ENCODE measurements at places on chromosomes 3 and 15. TPM values are rescaled to one million over a fixed set of nuclear protein-coding genes. Genes with fewer than 3 reads are reported as not detected.

Gene CCDC14
- total RNA-seq, result 34.6 TPM

Gene DPPA4
- total RNA-seq, result 83.0 TPM

Gene TM4SF4
- total RNA-seq, result not detected

Gene WDR93
- not detected for total RNA-seq

DNA sequence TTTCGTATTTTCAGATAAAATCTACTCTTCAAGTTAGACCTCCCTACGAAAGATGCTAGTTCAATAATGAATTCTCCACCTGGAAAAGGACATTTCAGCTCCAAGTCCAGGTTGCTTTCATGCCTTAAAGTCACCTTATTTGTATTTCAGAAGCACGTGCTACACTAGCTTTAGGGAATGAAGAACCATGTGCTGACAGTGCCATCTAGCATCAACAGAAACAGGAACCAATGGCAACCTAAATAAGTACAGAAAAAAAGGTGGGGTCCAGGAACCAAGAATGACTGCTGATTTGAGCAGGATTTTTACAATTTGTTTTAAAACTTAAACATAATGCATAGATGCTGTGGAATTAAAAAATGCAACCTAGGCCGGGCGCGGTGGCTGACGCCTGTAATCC lies 77.6 kb upstream of the SNRPN start:
- no peaks in the 10 kb centered on the region for H3K27me3 ChIP-seq
- no peaks in the 10 kb centered on the region for H3K36me3 ChIP-seq
- no peak overlapping the region for H3K4me3 ChIP-seq
- no peak for DNase-seq
- H3K4me1 ChIP-seq, result no peaks in the 10 kb centered on the region

- H3K36me3 ChIP-seq, result no peaks in the 10 kb centered on the region
- no peak overlapping the region for H3K27ac ChIP-seq
- DNase-seq, result no peak
- no peaks in the 10 kb centered on the region for H3K4me1 ChIP-seq
These were observed 8.2 kb downstream of the OSBPL11 start for GRCh38 chr3:125587039-125587648.

GRCh38 chr15:52392008-52392687 lies 96.5 kb upstream of the MYO5C start:
- no peak for DNase-seq
- H3K4me3 ChIP-seq, result no peak overlapping the region
- H3K36me3 ChIP-seq, result peaks cover 6% of the 10 kb centered on the region
- no peaks in the 10 kb centered on the region for H3K27me3 ChIP-seq
- H3K4me1 ChIP-seq, result no peaks in the 10 kb centered on the region

- H3K27ac ChIP-seq, result no peak overlapping the region
- peak; percentile 43 for DNase-seq
- H3K4me3 ChIP-seq, result peak overlapping the region; percentile 60
- peaks cover 9% of the 10 kb centered on the region for H3K4me1 ChIP-seq
- H3K36me3 ChIP-seq, result no peaks in the 10 kb centered on the region
These were observed 317.3 kb downstream of the FGF12 start for GRCh38 chr3:192409838-192410683.

- no peak overlapping the region for H3K27ac ChIP-seq
- H3K4me1 ChIP-seq, result no peaks in the 10 kb centered on the region
- H3K4me3 ChIP-seq, result no peak overlapping the region
- H3K36me3 ChIP-seq, result no peaks in the 10 kb centered on the region
These were observed 17.4 kb upstream of the CACNA2D2 start for GRCh38 chr3:50520849-50521248.

DNA sequence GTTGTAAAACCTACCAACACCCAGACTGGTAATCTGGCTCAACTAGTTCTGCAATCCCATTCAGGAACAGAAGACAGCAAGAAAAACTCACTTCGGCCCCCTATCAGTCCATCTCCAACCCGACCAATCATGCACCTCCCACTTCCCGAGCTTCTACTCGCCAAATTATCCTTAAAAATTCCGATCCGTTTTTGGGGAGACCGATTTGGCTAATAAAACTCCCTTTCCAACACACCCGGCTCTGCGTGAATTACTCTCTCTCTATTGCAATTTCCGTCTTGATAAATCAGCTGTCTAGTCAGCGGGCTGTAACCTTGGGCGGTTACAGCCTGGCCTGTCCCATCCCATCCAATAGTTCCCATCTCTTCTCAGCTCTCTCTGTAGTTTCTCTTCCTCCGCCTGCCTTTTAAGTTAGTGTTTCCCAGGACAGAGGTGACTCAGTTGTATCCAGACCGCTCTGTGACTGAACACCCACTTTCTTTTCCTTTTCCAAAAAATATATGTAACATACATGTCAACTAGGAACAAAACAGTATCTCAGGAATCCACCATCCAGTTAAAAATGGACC lies 780 bp upstream of the ACAD9 start:
- H3K36me3 ChIP-seq, result peaks cover 6% of the 10 kb centered on the region
- DNase-seq, result peak; percentile 66
- H3K4me3 ChIP-seq, result peak overlapping the region; percentile 81
- H3K27me3 ChIP-seq, result peaks cover 2% of the 10 kb centered on the region

DNA sequence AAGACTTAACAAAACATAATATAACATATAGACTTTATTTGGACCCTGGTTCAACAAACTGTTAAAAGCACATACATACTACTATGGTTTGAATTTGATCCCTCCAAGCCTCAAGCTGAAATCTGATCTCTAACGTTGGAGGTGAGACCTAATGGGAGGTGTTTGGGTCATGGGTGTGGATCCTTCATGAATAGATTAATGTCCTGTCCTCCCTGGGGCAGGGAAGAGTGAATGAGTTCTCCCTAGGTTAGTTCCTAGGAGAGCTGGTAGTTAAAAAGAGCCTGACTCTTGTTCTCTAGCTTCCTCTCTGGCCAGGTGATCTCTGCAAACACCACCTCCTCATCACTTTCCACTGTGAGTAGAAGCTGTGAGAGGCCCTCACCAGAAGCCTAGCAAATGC lies 36.4 kb downstream of the CLASP2 start:
- H3K36me3 ChIP-seq, result peaks cover 3% of the 10 kb centered on the region
- no peak overlapping the region for H3K4me3 ChIP-seq
- no peak for DNase-seq

GRCh38 chr3:48238531-48239085 lies 2.3 kb upstream of the ZNF589 start:
- no peaks in the 10 kb centered on the region for H3K27me3 ChIP-seq
- H3K4me1 ChIP-seq, result no peaks in the 10 kb centered on the region
- no peaks in the 10 kb centered on the region for H3K36me3 ChIP-seq
- no peak overlapping the region for H3K27ac ChIP-seq
- DNase-seq, result no peak

DNA sequence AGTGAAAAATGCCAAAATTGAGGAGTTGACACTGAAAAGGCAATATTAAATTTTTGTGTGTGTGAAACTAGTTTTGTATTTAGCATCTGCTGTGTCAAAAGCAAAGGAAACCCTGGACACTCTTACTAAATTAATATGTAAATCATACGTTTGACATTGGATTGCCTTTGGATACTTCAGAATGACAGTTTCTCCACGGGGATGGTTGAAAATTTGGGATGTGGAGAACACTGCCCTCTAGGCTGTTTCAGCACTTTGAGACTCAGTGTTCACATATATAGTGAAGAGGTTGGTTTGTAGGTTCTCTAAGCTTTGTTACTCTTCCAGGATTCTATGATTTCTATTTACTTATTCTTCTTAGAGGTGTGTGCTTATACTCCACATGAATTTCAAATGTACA lies 3.0 kb downstream of the ROBO2 start:
- peaks cover 8% of the 10 kb centered on the region for H3K4me1 ChIP-seq
- no peak overlapping the region for H3K4me3 ChIP-seq
- no peaks in the 10 kb centered on the region for H3K36me3 ChIP-seq

DNA sequence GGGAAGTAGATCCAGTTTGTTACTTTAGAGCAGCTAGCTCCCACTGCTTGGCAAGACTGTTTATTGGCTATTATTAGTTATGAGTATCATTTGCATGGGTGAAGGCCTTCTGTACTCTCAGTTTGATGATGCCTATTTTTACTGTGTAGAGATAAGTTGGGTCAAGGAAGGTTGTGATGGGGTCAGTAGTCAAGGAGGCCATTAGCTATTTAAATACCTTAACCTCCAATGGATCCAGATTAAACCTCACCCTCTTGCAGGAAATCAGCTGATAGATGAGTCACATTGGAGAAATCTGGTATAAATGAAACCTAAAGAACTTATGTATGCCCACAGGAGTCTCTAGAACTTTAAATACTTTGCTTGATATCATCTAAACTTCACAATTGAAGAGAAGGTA lies 45.0 kb downstream of the THBS1 start:
- no peak overlapping the region for H3K4me3 ChIP-seq
- no peaks in the 10 kb centered on the region for H3K36me3 ChIP-seq
- no peaks in the 10 kb centered on the region for H3K27me3 ChIP-seq
- peaks cover 31% of the 10 kb centered on the region for H3K4me1 ChIP-seq
- peak; percentile 42 for DNase-seq

DNA sequence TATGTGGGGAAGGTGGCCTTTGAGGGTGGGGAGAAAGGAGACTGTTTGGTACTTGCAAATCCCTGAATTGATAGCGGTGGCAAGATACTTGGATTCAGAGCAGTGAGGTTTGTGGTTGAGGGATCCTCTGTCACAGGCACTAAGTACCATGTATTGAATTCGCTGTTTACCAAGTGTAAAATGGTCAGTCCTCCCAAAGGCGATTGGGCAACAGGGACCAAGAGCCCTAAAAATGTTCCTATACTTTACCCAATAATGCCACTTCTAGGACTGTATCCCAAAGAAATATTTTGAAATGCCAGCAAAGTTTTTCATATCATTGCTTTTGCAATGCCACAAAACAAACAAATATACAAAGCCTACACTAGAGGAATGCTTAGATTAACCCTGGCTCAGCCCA lies 43.4 kb upstream of the MRPS22 start:
- H3K4me3 ChIP-seq, result no peak overlapping the region
- no peaks in the 10 kb centered on the region for H3K36me3 ChIP-seq
- peaks cover 39% of the 10 kb centered on the region for H3K4me1 ChIP-seq
- H3K27ac ChIP-seq, result no peak overlapping the region
- no peaks in the 10 kb centered on the region for H3K27me3 ChIP-seq

DNA sequence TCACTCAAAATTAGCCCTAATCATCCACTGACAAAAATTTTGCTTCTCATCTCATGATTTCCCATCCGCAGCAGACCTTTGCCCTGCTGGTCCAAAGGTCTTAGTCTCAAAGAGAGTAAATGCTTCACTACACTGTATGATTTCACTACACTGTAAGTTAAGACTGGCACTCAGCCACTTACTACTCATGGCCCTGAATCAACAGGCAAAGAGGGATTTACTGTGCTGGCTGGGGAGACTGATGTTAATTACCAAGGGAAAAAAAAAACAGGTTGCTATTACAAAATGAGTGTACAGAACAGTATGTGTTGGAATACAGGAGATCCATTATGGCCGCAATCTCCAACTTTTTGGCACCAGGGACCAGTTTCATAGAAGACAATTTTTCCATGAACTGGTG lies 214.8 kb downstream of the ZMAT3 start:
- H3K4me3 ChIP-seq, result no peak overlapping the region
- no peaks in the 10 kb centered on the region for H3K27me3 ChIP-seq
- no peaks in the 10 kb centered on the region for H3K4me1 ChIP-seq
- DNase-seq, result no peak

- H3K27ac ChIP-seq, result no peak overlapping the region
- H3K36me3 ChIP-seq, result peaks cover 8% of the 10 kb centered on the region
- no peaks in the 10 kb centered on the region for H3K27me3 ChIP-seq
- H3K4me1 ChIP-seq, result no peaks in the 10 kb centered on the region
These were observed 14.0 kb upstream of the FSIP1 start for GRCh38 chr15:39796601-39797000.

DNA sequence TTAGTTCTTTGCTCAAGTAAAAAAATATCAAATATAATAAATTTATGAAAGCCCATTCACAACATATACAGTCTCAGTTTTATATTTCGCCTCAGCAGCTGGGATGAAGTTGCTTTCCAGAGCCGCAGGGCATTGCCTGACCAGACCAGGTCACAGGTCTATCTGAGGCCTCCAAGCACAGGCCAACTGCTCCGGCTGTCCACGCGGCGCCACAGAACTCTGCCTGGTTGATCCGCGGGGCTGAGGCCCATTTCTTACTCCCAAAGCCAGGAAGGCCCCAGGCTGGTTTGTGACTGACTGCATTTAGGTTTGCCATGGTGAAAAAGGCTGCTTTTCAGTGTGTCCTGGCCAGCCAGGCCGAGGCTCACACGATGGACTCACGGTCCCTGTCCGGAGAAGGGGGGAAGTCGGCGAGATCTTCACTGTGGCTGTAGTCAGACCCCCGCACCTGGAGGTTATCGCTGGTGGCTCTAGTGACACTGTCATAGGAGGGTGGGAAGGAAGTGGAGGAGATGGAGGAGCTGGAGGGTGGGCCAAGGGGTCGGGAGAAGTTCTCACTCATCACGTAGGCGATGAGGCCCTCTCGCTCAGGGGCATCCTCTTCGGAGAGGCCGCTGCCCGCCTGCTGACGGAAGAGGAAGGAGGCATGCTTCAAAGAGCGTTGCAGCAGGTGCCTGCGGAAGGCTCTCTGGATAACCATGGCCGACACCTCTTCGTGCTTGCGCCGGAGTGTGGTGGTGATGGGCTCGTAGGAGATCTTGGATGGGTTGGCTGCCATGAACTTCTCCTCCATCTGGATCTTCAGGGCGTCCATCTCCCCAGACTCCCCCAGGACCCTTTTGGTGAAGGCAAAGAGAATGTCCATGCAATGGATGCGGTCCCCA lies 54.1 kb downstream of the EXOG start:
- H3K36me3 ChIP-seq, result no peaks in the 10 kb centered on the region
- H3K27me3 ChIP-seq, result no peaks in the 10 kb centered on the region
- DNase-seq, result no peak
- no peaks in the 10 kb centered on the region for H3K4me1 ChIP-seq
- H3K27ac ChIP-seq, result no peak overlapping the region
